Activated CD4-positive, alpha-beta T cell treated with anti-CD3 and anti-CD28 coated beads, Interleukin-2, amount 50 U/mL, for 1 hour (primary cell): ENCODE measurements at places on chromosomes 1 and 21.

GRCh38 chr1:42946120-42946898 is 12.4 kb downstream of the SLC2A1 start:
- no peak for DNase-seq

- DNase-seq, result no peak
Observed at GRCh38 chr1:176885751-176886150, 278.8 kb downstream of the ASTN1 start.

GRCh38 chr1:57067863-57068262 is 102.0 kb upstream of the C8B start:
- DNase-seq, result no peak

- no peak for DNase-seq
Observed at GRCh38 chr1:227546059-227546458, 17.3 kb upstream of the ZNF678 start.

- DNase-seq, result no peak
Observed at GRCh38 chr1:7705908-7706216, 65.2 kb upstream of the VAMP3 start.

GRCh38 chr1:211643324-211644212 is 31.9 kb downstream of the NEK2 start:
- no peak for DNase-seq

GRCh38 chr21:34093083-34093482 is 19.7 kb downstream of the MRPS6 start:
- no peak for DNase-seq

- DNase-seq, result no peak
Observed at GRCh38 chr1:28282426-28283407, 23.4 kb downstream of the SESN2 start.
